ENCODE measurements at places on chromosomes 6 and 20. TPM values are rescaled to one million over a fixed set of nuclear protein-coding genes. Genes with fewer than 3 reads are reported as not detected.

DNA sequence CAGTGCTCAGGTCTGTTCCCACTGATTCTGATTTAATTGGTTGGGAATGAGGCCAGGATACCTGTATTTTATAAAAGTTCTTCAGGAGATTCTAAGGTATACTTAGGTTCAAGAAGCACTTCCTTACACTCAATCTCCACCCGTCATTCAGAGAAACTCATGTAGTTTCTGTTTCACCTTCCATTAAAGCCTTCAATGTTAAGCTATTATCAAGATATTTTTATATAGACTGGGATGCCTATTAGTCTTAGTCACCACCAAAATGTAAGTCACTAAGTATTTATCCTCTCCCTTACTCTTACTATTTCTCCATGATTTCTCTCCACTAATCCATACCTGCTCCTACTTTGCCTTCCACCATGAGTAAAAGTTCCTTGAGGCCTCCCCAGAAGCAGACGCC, 38.1 kb upstream of the GCLC start:
- H3K27me3 ChIP-seq, result no peaks in the 10 kb centered on the region
- H3K4me1 ChIP-seq, result peaks cover 23% of the 10 kb centered on the region
- H3K36me3 ChIP-seq, result no peaks in the 10 kb centered on the region
- no peak overlapping the region for H3K27ac ChIP-seq

DNA sequence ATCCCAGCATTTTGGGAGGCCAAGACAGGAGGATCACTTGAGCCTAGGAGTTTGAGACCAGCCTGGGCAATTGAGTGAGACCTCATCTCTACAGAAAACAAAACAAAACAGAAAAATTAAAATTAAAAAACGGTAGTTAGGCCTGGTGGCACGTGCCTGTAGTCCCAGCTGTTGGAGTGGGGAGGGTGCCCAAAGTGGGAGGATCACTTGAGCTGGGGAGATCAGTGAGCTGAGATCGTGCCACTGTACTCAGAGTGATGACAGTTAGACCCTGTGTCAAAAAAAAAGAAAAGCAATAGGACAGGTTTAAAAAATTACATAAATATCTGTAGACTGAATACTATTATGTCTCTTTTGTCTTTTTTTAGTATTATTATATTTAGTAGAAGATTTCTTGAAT, 64.3 kb downstream of the ITCH start:
- H3K27ac ChIP-seq, result no peak overlapping the region
- DNase-seq, result no peak
- peaks cover 63% of the 10 kb centered on the region for H3K36me3 ChIP-seq
- H3K4me1 ChIP-seq, result no peaks in the 10 kb centered on the region

DNA sequence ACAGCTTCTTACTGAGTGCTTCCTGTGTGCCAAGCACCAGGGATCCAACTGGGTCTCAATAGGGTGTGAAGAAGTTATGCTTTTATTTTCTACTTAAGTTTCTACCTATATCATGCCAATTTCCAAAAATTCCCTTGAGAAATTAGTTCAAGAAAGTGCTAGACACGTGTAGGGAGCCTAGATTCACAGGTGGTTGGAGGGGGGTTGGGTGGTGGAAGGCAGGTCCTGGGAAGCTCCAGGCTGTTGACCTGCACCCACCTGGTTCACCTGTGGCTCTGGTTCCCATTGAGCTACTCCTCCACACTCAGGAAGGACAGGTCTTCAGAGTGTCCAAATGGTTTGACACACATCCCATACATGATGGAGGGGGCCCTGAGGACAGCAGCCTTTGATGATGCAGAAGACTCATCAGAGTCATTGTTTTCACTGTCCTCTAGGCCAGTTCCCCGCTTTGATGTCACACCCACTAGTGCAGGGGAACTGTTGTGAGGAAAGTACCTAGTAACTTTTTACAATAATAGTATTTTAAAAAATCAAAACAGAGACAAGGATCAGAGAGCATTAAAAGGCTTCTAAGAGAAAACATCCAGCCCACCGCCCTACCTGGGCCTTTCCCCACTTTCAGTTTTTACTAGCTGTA, 39.8 kb upstream of the MYL9 start:
- peaks cover 59% of the 10 kb centered on the region for H3K4me1 ChIP-seq
- no peak overlapping the region for H3K27ac ChIP-seq
- no peaks in the 10 kb centered on the region for H3K27me3 ChIP-seq
- DNase-seq, result no peak
- H3K36me3 ChIP-seq, result peaks cover 80% of the 10 kb centered on the region

DNA sequence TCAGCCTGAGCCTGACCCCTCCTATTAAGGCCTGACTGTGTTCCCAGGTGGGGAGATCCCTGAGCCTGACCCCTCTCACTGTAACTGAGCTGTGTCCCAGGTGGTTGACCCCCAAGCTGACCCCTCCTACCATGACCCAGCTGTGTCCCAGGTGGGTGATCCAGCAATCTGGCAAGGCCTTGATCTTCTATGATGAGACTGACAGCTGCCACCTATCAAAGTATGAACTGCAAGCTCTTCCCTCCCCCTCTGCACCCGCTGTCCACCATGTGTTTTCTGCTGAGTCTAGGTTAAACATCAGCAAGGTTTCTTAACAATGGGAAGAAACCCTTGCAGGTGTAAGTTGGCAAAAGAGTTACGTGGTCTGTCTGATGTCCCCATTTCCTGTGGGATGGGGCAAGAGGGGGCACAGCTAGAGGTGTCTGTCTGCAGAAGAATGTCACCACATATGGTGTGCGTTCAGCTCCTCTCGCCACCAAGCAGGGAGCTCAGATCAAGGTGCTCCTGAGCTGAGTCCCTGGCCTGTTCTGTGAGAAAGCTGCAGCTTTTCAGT, 5.9 kb downstream of the PXDC1 start:
- peaks cover 48% of the 10 kb centered on the region for H3K4me1 ChIP-seq
- DNase-seq, result no peak
- H3K27me3 ChIP-seq, result no peaks in the 10 kb centered on the region
- H3K4me3 ChIP-seq, result no peak overlapping the region

The SALL4 gene
- total RNA-seq, result 0.79 TPM

DNA sequence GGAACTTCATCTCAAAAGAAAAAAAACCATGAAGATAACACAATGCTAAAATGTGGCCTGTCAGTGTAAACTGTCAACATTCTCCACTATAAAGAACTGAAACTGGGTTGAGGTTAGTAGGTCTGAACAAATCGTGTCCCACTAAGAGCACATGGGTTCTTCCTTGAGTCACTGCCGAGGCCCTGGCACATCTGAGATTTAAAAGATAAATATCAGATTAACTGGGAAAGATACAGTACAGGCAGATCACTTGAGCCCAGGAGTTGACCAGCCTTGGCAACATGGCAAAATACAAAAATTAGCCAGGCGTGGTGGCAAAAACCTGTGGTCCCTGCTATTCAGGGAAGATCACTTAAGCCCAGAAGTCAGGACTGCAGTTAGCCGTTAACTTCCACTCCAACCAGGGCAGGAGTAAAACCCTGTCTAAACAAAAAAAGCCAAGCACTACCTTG, 5.6 kb downstream of the EEF1A1 start:
- peaks cover 15% of the 10 kb centered on the region for H3K4me1 ChIP-seq
- H3K4me3 ChIP-seq, result no peak overlapping the region
- no peak for DNase-seq
- peak overlapping the region; percentile 3 for H3K27ac ChIP-seq
